H4 (cell line): ENCODE measurements at places on chromosomes 7 and 10. TPM values are rescaled to one million over a fixed set of nuclear protein-coding genes. Genes with fewer than 3 reads are reported as not detected.

The SPAG6 gene
- total RNA-seq: 0.21 TPM in 1 of 2 replicates, not detected in the other

The MYPN gene
- 3.8 and 5.5 TPM in 2 replicates for total RNA-seq

The ELAPOR2 gene
- 9.5 TPM in 2 replicates for total RNA-seq

GRCh38 chr10:62443866-62444265, 69.7 kb downstream of the ZNF365 start:
- no peak for DNase-seq

GRCh38 chr7:2003451-2003930, 229.3 kb downstream of the MAD1L1 start:
- no peak for DNase-seq
